SK-N-DZ (cell line): ENCODE measurements at places on chromosomes 13 and 19.

DNA sequence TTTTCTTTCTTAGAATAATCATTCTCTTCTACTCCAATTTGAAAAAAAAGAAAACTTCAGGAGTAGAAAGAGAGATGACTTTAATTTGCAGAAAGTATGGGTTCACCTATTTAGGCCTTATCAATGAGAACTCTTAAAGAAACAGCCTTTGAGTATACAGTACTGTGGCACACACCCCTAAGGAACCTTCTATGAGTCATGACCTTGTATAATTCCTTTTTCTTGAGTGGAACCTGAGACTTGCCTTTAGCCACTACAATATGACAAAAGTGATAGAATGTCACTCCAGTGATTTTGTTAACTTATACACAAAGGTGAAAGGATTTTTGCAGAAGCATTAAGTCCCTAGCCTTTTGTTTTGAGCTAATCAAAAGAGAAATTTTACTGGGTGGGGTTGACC lies 58.7 kb downstream of the ITGBL1 start:
- DNase-seq = no peak

DNA sequence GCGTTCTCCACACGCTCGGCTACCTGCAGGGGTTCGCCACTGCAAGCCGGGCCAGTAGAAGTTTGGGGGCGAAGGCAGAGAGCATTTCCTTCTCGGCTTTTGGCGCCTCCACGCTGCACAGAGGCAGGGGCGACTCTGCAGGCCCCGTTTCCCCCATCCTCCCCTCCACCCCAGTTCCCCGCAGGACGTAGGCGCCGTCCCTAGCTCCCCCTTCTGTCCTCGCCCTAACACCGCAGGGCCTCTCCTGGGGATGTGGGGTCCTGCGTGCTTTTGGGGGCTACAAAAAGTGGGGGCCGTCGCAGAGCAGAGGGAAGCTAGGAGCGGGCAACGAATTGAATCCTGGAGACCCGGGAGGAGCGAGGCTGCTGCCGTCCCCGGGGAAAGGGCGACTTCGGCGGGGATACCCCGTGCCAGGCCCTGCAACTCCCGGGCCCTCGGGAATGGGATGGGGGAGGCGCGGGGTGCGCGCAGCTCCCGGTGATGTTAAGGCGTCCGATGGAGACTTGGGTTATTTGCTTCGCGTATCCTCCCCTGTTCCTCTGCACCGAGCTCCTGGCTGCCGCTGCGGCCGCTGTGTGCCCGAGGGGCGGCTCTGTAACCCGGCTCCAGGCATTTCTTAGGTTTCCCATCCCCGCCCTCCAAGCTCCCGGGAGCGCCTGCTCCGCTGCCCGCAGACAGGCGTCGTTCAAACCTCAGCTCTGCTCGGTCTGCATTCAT lies 255.9 kb upstream of the SOX21 start:
- DNase-seq = peak; percentile 12

- no peak for DNase-seq
Measured at GRCh38 chr13:32254416-32254815, 60.7 kb downstream of the ZAR1L start.

DNA sequence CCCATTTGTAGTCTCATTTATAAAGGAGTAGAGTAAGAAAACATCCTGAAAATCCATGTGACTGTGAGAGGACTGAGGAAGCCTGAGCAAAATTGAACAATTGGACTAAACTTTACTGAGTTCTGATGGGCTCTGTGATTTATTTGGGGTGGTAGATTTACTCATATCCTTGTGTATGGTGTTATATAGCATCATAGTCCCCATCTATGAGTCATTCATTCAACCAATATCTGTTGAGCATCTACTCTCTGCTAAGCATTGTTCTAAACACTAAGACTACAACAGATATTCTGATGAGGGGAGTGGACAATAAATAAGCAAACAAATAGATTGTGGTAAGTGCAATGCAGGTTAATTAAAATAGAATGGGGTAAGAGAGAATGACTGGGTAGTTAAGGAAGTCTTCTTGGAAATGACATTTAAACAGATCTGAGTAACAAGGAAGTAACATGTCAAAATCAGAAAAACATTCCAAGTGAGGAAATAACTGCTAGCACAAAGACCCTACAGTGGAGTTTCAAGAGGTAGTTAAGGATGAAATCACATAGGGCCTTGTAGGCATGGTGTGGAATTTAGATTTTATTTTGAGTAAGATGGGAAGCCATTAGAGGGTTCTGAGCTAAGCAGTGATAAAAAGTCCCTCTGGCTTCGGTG lies 36.3 kb upstream of the MLNR start:
- no peak for DNase-seq

- DNase-seq = no peak
Measured at GRCh38 chr13:105847527-105848291, 687.8 kb downstream of the EFNB2 start.

DNA sequence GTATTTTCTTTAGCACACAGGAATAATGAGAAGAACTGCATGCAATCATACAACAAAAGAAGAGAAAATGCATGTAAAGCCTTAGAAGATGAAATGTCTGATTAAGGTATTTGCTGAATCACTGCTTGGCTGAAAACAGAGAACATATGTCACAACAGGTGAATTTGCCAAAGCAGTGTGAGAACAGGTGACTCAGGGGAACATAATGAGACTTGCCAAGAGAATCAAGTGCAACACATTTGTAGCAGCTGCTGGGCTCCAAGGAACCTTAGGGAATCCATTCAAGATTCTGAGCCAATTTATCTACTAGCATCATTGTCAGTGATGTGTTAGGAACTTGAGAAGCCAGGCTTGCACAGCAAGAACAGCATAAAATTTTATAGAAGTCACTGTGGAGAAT lies 273.1 kb downstream of the PCDH20 start:
- no peak for DNase-seq

DNA sequence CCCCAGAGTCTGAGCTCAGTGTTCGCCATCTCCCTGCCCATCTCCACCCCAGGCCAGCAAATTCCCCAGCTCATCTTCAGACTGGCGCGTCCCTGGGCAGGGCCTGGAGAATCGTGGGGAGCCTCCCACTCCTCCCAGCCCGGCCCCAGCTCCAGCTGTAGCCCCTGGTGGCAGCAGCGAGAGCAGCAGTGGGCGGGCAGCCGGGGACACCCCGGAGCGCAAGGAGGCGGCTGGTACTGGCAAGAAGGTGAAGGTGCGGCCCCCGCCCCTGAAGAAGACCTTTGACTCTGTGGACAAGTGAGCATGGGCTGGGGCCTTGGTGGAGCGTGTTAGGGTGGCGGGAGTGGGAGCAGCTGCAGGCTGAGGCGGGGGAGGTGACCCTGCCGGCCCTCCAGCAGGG lies 8.4 kb upstream of the PRR19 start:
- DNase-seq = no peak

DNA sequence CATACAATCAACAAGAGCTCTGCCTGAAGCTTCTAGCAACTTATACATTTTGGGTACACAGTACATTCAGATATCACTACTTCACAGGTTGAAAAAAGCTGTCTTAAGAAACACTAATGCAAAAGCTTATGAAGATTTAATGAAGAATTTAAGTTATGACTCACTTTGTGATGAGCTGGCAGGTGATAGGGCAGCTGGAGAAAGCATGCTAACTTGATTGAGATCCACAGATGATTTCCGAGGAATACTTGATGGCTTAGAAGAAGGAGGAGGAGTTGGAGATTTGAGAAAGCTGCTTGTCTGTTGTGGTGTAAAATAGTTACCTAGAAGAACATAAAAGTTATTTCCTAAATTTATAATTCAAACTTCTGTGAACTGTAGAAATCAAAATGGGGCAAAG lies 23.3 kb downstream of the EXOSC8 start:
- DNase-seq = no peak

DNA sequence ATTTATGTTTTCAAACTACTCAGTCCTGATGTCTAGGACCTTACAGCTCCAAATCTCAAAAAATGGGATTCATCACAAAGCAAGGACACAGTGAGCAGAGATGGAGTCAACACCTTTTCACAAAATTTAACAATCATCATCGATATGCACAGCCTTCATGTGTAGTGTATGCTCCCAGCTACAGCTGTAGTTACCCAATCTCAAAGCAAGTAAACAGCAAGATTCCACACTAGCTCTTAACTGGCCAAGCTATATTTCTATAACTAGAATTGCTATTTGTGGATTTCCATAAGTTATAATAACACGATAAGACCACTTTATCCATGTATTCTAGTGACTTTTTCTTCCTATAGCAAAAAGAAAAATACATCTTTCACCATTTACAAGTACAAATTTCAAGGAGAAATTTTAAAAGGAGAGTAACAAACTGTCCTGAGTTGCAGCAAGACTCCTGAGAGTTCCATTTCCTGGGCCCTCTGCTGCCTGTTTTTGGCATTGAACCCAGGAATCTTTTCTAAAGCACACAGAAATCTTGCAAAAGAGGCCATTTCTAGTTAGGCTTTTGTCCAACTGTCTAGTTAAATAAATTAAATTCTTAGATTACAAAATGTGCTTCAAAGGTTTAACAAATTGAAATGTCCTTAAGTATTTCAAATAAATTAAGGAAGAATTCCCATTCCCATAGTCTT lies 460.6 kb downstream of the FGF14 start:
- DNase-seq = peak; percentile 11

DNA sequence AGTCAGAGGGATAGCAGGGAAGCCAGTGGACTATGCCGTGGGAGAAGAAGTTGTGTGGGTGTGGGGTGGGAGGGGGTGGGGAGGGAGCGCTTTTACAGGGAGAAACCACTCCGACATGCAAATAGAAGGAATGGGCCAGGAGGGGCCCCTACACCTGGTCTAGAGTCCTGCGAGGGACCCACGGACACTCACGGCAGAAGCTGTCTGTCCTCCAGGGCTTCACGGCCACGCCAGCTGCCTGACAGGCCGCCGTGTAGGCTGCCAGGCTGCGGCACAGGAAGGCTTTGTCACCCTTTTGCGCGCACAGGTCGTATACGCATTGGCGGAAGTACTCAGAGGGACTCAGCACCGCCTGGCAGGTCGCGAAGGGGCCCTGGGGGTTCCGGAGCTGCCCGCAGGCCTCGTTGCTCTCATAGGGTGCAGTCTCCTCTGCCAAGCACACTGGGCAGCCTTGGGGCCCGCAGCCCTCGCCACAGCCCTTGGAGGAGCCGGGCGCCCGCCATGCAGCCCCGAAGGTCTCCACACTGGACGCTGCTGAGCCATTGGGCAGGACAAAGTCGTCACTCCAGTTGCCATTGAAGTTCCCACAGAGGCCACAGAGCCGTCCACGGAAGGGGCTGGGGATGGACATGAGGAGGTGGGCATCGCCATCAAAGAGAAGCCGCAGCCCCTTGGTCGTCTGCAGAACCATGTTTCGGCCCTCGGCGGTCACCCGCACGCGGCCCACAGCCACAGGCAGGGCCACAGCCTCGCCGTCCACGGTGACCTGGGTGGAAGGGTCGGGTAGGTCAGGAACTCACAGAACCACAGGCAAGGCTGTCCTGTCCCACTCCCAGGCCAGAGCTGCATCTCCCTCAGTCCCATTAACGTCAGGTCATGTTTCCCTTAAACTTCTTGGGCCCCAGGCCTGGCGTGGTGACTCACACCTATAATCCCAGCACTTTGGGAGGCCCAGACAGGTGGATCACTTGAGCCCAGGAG lies 26.0 kb upstream of the FBL start:
- DNase-seq = no peak

- DNase-seq = no peak
Measured at GRCh38 chr19:18607226-18608101, 865 bp upstream of the CRLF1 start.

DNA sequence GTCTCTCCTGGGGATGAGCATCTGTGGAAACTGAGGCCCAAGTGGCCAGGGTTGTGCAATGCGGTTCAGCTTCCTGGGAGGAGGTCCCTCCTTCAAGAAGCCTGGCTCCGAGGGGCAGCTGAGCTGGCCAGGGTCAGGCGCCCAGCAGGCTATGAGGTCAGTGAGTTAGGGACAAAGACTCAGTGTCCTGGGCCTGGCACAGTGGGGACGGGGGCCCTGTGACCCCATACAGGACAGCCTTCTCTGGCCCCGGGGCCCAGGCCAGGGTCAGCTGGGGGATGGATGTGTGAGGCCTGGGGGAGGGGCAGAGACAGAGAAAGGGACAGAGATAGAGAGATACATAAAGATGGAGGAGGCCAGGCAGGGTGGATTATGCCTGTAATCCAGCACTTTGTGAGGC lies 3.0 kb upstream of the IL12RB1 start:
- DNase-seq = no peak

- no peak for DNase-seq
Measured at GRCh38 chr13:27334774-27335435, 64.3 kb downstream of the RASL11A start.

GRCh38 chr19:4186087-4186993 lies 3.9 kb downstream of the ANKRD24 start:
- peak; percentile 75 for DNase-seq

DNA sequence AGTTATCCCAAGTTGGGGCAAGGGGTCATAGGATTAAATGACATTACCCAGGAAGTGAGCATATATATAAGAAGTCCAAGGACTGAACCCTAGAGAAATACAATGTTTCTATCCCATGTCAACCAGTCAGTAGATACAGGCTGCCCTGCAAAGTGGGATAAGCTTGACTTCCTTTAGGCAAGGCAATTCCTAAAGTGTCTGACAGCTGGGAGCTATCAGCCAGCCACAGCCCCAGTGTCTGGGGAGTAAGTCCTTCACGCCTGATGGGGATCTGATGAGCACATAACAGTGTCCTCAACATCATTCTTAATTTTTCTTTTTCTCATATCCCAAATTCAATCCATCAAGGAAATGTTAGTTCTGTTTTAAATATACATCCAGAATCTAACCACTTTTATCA lies 54.1 kb downstream of the DNAJC15 start:
- DNase-seq = no peak

DNA sequence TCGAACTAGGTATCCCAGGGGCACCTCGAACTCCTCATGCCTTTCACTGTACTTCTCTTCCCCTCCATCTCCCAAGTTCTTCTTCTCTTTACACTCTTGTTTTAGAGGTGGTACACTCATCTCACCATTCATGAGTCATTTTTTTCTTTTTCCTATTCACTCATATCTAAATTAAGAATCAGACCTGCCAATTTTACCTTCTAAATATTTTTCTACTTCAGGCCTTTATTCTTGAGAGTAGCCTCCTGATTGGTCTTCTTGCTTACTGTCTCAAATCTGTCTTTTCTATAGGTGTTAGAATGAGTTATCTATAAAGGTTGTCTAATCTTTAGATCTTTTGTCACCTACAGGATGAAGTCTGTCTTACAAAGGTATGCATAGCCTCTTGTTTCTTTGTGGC lies 20.7 kb downstream of the TDRD3 start:
- no peak for DNase-seq

DNA sequence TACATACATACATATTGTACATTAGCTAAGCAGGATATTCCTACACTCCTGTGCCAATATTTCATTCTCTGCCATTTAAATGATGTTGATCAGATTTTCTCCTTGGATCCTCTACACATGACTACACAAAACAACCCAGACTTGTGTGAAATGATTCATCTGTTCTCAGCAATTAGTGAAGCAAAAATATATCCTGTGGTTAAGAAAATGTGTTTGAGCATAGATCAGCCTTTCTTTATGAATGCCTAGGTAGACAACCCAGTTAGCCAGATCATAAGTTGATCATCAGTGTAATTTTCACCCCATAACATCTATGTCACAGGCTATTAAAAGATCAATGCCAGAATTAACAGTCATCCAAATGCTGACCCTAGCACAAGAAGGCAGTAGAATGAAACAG lies 275.2 kb upstream of the EDNRB start:
- no peak for DNase-seq
